Left colon (tissue), 2 donors: ENCODE measurements at places on chromosomes 12 and 14.

DNA sequence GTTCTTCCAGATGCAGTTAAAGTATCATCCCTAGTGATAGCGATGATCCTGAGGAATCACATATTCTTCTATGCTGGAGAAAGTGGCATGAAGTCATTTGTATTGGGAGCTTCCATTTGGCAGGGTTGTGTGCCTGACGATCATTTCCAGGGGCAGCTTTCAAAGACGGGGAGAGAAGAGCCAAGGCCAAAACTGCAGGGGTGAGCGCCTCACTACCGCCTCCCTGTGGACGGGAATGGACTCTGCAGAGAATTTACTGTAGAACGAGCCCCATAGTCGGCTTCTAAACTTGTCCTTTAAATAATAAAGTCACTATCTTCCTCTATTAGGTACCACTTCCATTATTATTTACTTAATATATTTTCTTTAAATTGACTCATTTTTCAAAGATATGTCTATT is 555.9 kb upstream of the TMEM132C start:
- DNase-seq: no peak

DNA sequence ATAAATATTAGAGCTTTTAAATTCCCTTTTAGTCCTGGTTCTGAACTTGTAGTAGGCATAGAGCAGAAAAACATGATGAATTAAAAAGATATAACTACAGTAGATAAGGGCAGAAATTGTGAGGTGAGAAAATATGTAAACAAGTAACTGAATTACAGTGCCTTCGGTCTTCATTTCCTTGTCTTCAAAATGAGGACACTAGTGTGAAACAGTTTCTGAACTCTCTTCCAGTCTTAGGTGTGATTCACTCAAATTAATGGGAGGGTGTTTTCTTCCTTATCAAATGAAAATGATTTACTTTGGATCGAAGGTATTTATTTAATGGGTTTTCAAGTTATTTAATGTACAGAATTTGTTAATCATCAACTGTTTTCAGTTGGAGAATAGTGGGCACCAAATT is 1.5 kb downstream of the FGD4 start:
- DNase-seq: no peak

- no peak for DNase-seq
Observed at GRCh38 chr12:86837246-86837645, 581.1 kb upstream of the MGAT4C start.

DNA sequence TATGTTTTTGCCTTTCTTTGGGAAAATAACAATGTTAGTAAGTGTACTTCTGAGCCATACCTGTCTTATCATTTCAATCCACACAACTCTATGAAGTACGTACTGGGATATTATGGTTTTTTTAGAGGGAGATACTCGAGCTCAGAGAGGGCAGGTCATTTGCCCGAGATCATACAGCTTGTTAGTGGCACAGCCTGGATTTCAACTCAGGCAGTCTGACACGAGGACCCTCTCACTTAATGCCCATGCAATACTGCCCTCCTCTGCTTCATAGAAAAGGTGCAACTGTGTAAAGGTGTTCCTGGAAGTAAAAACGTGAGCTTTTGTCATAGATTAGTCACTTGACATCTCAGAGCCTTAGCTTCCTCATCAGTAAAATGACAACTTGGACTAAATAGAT is 128.0 kb downstream of the NDUFA12 start:
- DNase-seq: no peak

DNA sequence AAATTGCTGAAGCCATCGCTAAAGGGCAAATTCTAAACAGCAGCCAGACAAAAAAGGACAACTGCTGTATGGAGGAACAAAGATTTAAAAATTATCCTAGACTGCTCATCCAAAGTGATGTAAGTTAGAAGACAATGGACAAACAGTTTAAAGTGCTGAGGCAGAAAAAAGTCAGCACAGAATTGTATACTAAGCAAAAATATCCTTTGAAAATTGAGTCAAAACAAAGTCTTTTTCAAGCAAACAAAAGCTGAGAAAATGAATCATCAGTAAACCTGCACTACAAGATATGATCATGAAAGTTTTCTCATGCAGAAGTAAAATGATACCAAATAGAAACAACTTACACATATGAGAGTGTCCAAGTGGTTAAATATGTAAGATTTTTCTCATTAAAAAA is 43.6 kb downstream of the EML5 start:
- no peak for DNase-seq

DNA sequence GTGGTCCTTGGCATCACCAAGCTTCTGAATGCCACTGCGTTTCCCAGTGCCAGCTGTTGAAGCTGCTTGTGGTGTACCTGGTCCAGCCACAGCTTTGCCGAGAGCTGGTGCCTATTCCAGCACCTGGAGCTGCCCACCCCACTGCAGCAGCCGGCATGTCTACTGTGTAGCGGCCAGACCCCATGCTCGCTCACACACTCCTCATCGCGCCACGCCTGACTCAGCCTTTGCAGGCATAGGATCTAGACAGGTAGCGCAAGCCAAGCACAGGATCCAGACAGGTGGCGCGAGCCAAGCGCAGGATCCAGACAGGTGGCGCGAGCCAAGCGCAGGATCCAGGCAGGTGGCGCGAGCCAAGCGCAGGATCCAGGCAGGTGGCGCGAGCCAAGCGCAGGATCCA is 11.6 kb upstream of the ZNF605 start:
- no peak for DNase-seq

- DNase-seq: no peak
Observed at GRCh38 chr12:82474798-82475184, 116.5 kb downstream of the METTL25 start.

DNA sequence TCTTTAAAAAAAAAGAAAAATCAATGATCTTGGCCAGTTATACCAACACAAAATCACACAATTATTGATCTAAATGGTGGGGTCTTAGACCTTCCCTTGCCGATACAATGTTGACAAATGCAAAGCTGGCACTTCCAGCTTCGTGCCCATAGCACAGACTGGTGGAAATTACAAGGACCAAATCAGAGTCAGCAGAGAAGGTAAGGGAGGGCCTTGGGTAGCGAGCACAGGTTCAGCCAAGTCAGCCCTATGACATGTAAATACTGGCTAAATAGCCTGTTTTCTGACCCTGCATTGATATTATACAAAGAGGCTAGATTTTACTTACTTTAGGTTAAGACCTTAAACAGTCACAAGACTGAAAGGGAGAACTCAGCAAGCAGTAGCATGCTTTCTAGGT is 30.3 kb upstream of the WDR89 start:
- DNase-seq: no peak

DNA sequence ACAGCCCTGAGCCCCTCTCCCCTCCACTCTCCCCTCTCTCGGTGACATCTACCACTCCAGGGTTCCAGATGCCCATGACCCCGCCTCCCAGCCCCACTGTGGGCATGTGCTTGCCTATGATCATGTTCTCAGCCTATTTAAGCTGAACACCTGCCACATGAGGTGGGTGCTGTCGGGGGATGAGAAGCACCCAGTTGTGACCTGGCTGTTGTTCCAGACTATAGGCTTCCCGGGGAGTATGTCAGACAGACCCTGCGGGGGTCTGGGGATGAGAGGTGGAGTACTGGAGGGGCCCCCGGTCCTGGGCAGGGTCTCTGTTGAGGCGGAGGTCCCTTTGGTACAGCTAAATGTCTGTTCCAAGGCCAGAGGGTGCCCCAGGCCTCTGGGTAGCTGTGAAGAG is 6.0 kb downstream of the VSX2 start:
- no peak for DNase-seq

DNA sequence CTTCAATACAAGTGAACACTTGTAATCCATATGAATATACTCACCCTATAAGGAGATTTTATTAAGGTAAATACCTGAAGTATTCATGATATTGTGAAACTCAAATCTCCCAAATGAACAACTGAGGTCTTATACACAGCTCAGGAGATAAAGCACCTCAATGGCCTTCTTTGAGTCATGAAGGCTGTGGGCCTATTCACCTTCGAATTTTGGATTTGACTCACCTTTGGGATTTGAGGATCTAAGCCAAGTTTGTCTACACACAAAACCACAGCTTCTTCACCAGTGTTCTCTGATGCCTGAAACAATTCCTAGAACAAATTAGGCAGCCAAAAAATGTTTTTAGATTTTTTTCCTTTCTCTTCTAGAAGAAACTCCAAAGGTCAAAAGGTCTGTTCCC is 194.1 kb downstream of the NUAK1 start:
- DNase-seq: no peak

- peak; percentile 80 for DNase-seq
Observed at GRCh38 chr12:57146961-57147944, at the start of gene LRP1-AS. LRP1-AS (minus strand) TSS chr12:57147619.

DNA sequence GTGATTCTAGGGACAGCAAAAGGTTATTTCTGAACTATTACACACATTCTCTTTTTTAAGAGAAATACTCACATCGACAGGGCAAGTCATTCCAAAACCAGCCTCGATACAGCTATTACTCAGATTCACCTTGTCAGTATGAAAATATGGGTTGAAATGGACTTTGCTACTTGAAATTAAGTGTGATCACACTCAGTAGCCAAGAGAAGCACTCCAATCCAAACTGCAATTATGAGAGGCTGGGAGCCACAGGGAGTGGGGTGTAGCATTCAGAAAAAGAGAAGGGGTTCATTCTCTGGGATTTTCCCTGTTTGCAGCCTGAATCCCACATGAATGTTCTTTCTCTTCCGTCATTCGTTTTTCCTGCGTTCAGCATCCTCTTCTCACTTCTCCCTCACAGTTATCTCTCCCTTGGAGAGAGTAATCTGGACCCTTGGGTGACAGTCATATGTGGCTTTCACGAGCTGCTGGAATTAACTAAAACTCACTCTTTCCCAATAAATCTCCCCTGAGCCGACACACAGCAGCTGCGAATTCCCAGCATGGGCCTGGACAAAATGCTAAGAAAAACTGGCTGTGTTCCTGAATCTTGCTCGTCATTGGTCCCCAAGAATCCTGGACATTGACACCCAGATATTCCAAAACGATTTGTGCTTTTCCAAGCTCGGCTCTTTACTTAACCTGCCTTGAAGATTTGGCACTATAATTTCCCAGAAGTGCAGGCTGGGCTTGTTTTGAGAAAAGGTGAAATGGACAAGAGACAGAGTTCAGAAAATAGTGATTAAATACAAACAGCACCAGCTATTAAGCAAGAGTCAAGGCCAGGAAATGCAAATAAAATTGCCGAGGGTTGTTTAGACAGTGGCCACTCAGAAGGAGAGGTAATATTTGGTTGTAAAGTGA is 199.5 kb upstream of the PLEKHG7 start:
- no peak for DNase-seq

DNA sequence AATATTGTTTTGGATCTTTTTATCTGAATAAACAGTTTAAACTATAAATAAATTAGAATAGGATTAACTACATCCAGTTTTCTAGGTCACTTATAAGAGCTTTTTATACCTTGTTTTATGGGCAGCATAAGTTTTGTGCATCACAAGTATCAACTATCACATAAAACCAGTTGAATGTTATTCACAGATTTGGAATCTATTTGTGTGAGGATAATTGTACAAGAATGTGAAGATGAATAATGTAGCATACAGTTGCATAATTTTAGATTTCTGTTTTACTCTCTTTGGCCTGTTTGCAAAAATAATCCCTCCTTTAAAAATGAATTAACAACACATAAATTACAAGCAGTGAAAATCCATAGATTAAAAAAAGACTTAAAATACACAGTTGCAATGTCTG is 88.8 kb downstream of the SCFD1 start:
- no peak for DNase-seq

- DNase-seq: no peak
Observed at GRCh38 chr12:12474931-12475795, 87.5 kb downstream of the DUSP16 start.

GRCh38 chr14:31337331-31337730 is 83.0 kb downstream of the HEATR5A start:
- DNase-seq: no peak

GRCh38 chr14:101235335-101236103 is 325.8 kb upstream of the DIO3 start:
- no peak for DNase-seq

DNA sequence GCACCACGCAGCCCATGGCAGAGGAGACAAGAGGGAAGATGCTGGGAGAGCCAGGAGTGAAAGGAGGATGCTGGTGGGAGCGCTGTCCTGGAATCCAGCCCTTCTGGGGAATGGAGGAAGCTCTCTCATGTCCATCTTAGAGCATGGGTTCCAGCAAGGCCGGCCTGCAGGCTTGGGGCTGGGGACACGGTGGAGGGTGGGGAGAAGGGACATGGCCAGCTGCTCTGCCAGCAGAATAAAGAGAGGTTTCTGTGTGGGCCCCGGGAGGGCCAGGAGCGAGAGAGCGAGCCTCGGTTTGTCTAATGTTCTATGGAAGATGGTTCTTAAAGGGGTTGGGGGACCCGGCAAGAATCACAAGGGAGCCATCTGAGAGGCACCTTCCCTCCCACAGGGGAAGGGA is 60.2 kb downstream of the RIMBP2 start:
- no peak for DNase-seq

- DNase-seq: no peak
Observed at GRCh38 chr14:60183741-60184140, 18.5 kb upstream of the DHRS7 start.

DNA sequence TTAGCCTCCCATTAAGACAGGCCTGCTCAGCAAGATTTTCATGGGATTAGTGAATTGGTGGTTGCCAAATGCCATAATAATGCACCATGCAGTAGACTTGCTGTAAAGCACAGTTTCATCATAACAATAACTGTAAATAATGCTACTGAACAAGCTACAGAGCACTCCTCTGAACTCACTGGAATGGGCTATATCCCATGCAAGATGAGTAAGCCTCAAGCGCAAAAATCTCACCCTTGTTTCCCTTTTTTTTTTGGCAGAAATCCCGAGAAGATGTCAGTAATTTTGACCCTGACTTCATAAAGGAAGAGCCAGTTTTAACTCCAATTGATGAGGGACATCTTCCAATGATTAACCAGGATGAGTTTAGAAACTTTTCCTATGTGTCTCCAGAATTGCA is 145.9 kb upstream of the HIF1A start:
- DNase-seq: no peak

DNA sequence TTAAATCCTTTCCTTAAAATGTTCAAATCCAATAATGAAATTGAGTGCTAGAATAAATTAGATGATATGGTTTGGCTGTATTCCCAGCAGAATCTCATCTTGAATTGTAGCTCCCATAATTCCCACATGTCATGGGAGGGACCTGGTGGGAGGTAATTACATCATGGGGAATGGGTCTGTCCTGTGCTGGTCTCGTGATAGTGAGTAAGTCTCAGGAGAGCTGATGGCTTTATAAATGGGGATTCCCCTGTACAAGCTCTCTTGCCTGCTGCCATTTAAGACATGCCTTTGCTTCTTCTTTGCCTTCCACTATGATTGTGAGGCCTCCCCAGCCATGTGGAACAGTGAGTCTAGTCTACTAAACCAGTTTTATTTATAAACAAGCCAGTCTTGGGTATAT is 508.5 kb downstream of the ETNK1 start:
- DNase-seq: no peak

- DNase-seq: no peak
Observed at GRCh38 chr12:623172-623864, 39.9 kb downstream of the NINJ2 start.
